ENCODE measurements at places on chromosomes 12 and 14. TPM values are rescaled to one million over a fixed set of nuclear protein-coding genes. Genes with fewer than 3 reads are reported as not detected.

Gene TAS2R46
- 4.7 TPM for total RNA-seq

Gene TAS2R42
- total RNA-seq = not detected

Gene PLEKHD1
- not detected for total RNA-seq

Gene CMA1
- total RNA-seq = not detected

Gene SERPINA5
- total RNA-seq = not detected

Gene HELB
- total RNA-seq = 3.0 TPM

Gene KRT6C
- total RNA-seq = not detected

Gene BCAT1
- 186 TPM for total RNA-seq

Gene PUS7L
- total RNA-seq = 27.9 TPM

Gene GOLGA3
- 104 TPM for total RNA-seq

Gene NRIP2
- total RNA-seq = not detected

Gene GALNT4
- 12.1 TPM for total RNA-seq

Gene RTL1
- total RNA-seq = not detected

Gene DBX2
- 0.08 TPM for total RNA-seq

Gene RHOJ
- total RNA-seq = 7.4 TPM

Gene LRTM2
- total RNA-seq = not detected

Gene CARMIL3
- total RNA-seq = not detected

Gene OR6C2
- not detected for total RNA-seq

Gene NKX2-1
- not detected for total RNA-seq

Gene OAS1
- 7.8 TPM for total RNA-seq

Gene PIWIL1
- total RNA-seq = not detected

Gene MYL2
- not detected for total RNA-seq

Gene CSAD
- total RNA-seq = 23.4 TPM

Gene KERA
- not detected for total RNA-seq

Gene LUM
- total RNA-seq = 582 TPM

Gene TNFRSF1A
- total RNA-seq = 146 TPM

Gene TRIM9
- total RNA-seq = 1.6 TPM

Gene TSPAN19
- not detected for total RNA-seq

Gene IFI27L1
- 8.9 TPM for total RNA-seq

Gene EPS8
- total RNA-seq = 76.6 TPM

Gene OAS3
- total RNA-seq = 3.9 TPM

Gene FUT8
- 165 TPM for total RNA-seq

Gene FSCB
- 1.4 TPM for total RNA-seq
